Right lung (tissue), 10 donors: ENCODE measurements at places on chromosomes 5 and 9. TPM values are rescaled to one million over a fixed set of nuclear protein-coding genes. Genes with fewer than 3 reads are reported as not detected.

DNA sequence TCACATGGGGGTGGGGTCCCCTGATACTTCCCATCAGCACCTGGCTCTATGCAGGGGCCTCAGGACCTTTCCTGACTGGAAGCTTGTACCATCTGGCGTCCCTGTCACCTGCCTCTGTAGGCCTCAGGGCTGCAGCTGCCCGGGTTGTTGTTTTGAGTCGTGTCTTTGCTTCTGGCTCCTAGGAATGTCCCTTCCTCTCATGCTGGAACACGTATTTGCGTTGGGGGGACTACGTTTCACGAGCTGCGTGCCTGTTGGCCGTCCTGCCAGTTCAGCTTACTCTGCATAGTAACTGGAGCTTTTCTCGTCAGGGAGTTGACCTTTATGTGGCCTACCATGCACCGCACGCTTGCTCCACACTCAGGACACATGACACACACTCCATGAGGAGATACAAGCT, 54.9 kb upstream of the IRX4 start:
- no peak for DNase-seq

ABO gene
- 3.9 TPM for polyA plus RNA-seq

NUTM2F gene
- 0.09 TPM for polyA plus RNA-seq

TPPP gene
- 6.9 TPM for polyA plus RNA-seq

DNA sequence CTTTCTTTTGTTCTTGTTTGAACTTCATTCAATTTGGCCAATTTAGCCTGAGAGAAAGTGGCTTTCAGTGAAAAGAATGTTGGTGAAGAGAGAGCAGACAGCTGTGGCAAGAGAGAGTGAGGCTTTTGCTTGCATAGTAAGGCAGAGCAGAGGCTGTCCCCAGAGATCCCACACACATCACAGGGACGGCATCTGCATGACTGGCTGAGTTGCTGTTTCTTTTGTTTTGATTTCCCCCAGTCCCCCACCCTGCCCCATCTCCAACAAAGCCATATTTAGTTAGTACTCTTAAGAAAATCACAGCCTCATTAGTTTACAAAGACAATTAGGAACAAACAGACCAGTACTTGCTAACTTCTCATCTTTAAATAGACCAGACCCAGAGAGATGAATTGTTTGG, 363.9 kb upstream of the SEMA6A start:
- DNase-seq: no peak

- no peak for DNase-seq
Measured at GRCh38 chr5:135830384-135830700, 4.1 kb upstream of the SLC25A48 start.

HRH2 gene
- polyA plus RNA-seq: 7.3 TPM

CD180 gene
- polyA plus RNA-seq: 0.92 TPM

DNA sequence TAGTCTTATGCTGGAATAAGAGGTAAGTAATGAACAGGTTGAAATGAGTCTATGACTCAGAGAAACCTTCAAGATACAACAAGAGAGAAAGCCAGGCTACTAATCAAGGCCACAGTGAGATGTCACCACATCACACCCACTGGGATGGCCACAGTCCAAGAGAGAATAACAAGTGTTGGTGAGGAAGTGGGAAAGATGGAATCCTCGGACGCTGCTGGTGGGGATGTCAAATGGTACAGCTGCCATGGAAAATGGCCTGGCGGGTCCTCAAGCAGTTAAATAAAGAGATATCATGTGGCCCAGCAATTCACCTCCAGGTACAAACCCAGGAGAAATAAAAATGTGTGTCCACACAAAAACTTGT, 41.9 kb upstream of the NEURL1B start:
- DNase-seq: no peak

DNA sequence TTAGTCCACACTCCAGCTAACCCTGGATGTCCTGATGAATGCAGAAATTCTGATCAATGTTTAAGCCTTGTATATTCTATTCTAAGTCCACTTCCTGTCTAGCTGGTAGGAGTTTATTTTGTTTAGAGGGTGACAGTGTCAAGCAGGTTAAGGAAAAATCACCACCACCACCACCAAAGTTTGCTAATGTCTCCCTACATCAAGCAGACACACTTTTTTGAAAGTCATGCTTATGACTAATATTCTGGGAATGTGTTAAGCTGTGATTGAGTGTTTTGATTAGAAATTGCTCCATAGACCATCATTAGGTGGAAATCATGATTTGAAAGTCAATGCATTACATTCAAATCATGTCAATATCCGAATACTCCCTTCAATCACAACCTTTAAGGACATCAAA, 1530.1 kb downstream of the MAT2B start:
- no peak for DNase-seq

GFRA3 gene
- 3.0 TPM for polyA plus RNA-seq
